AG20443 (cell line): ENCODE measurements at places on chromosomes 5 and 9.

GRCh38 chr9:77523891-77524290 is 124.2 kb downstream of the GNA14 start:
- DNase-seq = no peak

- no peak for DNase-seq
These were observed 24.4 kb downstream of the C5orf22 start for GRCh38 chr5:31556461-31556860.

- no peak for DNase-seq
These were observed 11.1 kb upstream of the DMXL1 start for GRCh38 chr5:119059740-119060255.

DNA sequence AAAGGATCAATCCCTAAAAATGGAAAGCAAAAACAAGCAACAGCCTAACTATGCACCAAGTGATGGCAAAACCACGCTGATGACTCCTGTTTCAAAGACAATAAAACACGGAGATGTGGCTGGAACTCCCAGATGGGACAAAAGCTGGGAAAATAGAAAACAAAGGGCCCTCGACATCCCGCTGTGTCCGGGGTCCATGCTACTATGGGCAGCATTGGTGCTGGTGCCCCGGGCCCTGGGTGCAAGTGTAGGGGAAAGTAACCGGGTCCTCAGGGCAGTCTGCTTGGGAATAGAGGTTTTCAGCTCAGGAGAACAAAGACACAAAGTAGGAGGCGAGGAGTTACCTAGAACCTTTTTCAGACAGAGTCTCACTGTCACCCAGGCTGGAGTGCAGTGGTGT is 46.1 kb downstream of the MRPL36 start:
- DNase-seq = no peak

DNA sequence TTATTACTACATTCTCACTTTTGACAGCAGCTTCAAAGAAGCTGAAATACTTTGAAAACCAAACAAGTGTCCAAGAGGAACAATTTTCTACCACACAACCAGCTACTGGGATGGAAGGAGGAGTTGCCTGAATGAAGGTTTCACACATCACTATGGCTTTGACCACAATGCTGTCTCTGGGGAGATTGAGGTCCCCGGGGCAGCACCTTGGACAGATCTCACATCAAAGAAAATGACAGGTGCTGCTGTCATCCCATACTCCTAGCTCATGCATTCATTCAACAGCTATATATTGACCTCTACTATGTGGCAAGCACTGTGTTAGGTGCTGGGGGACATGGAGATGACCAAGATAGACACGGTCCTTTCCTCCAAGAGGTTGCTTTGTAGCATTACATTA is 233.2 kb upstream of the RASEF start:
- DNase-seq = no peak

DNA sequence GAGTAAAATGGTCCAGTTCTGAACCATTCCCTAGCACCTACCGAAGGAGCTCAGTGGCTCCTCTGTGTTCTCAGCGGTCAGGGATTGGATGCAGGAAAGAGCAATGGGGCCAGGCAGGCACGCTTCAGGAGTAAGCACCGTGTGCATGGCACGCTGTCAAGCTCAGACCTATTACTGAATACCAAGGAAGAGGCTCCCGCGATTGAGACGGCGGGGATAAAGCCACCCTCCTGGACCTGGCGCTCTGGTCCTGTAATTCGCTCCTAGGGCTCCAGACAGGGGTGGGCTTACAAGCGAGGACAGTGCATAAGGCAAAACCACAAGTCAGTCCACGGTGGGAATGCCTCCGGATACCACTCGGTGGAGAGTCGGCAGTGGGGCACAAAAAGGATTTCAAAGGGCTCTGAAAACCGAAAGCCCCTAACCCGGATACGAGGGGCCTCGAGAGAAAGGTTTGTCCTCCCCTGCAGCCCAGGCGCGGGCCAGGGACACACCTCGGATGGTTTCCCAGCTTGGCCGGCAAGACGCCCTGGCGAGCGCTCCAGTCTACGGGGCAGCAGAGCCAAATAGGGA is 988 bp downstream of the OXCT1 start:
- DNase-seq = peak; percentile 55
